ENCODE measurements at places on chromosomes 16 and 17.

- no peak for DNase-seq
These were observed 75.6 kb upstream of the PLCG2 start for GRCh38 chr16:81703177-81704155.

- DNase-seq, result peak; percentile 90
These were observed 41.5 kb downstream of the LDHD start for GRCh38 chr16:75074920-75075687.

GRCh38 chr16:74846714-74847113 is 72.1 kb upstream of the FA2H start:
- no peak for DNase-seq

- no peak for DNase-seq
These were observed 147.5 kb downstream of the CDH11 start for GRCh38 chr16:64974381-64974780.

GRCh38 chr17:38727736-38728135 is 2.4 kb upstream of the CISD3 start:
- DNase-seq, result peak; percentile 62

DNA sequence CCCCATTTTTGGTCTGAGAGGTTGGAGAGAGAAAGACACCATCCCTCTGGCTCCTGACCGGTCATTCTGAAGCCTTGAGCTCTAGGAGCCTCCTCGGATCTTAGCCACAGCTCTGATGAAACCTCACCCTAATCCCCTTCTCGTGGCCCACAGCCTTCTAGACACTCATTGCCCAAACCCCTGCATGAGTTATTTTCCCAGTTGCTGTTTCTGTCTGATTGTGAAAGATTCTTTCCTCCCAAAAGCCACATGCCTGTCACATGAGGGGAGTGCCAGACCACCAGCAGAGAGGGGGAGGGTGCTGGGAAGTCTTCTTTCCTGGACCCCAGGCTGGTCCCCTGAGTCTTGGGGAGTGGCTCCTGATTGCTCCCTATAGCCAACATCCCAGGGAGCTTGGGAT is 17.6 kb upstream of the ABR start:
- no peak for DNase-seq

DNA sequence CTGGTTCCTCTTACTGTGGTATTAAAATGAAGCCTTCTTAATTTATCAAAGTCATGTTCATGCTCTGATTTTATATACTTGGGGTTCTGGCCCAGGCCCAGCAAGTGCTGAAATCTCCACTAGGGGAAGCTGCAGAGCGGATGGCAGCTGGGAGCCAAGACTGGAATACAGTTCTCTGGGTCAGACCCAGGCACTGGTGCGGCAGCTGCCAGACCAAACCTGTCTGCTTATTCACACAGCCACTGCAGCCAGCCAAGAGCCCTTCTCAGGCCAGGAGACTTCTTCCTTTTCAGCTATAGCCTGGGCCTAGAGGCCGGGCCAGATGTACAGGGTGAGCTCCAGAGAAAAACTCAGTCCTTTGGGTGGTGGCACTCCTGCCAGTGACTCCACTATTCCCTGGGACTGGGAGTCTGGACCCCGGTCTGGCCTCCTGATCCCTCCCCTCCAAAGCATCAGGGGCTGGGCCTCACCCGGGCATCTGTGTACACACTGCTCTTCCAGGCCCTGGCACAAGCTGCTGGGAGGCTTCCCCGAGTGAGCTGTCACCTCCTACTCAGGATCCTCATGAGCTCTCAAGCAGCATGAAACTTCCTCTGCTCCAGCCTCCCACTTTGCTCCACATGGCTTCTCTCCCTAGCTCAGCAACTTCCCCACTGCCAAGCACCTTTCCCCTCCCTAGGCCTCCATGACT is 24.4 kb downstream of the ATP6V0D1 start:
- DNase-seq, result no peak

DNA sequence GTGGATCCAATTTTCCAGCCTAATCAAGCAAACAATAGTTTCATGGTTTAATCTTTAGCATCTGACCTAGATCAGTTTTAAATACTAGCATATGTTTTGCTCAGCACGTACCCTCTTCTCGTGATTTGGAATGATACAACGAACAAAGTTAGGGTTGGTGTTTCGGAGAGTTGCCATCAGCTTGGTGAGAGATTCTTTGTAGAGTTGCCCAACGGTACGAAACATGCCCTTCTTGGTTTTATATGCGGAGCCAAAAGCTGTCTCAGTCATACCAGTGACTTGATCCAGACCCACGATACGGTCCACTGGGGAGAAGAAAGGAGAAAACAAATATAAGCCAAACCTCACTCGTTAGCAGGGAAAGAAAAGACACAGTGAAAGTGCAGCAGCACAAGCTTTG is 85.3 kb downstream of the NDEL1 start:
- no peak for DNase-seq

- DNase-seq, result peak; percentile 45
These were observed 268.8 kb downstream of the SEC14L1 start for GRCh38 chr17:77409282-77410161.

- no peak for DNase-seq
These were observed 24.0 kb downstream of the USP31 start for GRCh38 chr16:23125277-23125676.

DNA sequence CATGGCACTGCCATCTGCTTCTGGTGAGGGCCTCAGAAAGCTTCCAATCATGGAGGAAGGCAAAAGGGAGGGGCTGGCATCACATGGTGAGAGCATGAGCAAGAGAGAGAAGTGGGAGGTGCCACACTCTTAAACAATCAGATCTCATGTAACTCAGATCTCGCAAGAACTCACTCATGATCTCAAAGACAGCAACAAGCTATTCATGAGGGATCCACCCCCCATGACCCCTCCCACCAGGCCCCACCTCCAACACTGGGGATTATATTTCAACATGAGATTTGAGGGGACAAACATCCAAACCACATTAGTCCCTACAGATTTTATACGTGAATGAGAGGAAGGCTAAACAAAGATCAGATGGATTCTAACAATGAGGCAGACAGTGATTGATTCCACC is 8.9 kb upstream of the TMEM132E start:
- no peak for DNase-seq

- no peak for DNase-seq
These were observed 18.4 kb upstream of the EXOC7 start for GRCh38 chr17:76121932-76122430.

DNA sequence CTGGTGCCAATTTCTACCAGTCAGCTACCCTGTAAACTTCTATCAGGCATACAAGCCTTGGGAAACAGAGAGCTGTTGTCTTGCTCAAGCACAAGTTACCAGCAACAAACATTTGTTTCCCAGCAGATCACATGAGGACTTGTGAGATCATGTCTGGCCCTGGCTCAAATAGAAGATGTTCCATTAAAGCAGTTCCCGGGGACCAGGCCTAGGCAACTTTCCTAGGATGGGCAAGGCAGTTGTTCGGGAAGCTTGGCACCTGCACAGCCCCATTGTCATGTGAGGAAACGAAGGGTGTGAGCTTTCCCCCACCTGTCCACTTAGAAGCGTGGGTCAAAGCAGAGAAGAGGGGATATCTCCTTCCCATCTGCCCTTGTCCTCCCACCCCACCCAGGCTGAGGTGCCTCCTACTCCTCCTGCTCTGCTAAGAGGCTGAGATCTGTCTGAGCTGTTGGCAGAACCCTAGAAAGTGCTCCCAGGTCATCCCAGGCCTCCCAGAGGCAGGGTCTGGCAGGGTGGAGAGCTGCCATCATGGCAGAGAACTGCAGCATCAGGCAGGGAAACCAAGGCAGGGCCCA is 11.2 kb upstream of the SLC47A2 start:
- DNase-seq, result no peak

DNA sequence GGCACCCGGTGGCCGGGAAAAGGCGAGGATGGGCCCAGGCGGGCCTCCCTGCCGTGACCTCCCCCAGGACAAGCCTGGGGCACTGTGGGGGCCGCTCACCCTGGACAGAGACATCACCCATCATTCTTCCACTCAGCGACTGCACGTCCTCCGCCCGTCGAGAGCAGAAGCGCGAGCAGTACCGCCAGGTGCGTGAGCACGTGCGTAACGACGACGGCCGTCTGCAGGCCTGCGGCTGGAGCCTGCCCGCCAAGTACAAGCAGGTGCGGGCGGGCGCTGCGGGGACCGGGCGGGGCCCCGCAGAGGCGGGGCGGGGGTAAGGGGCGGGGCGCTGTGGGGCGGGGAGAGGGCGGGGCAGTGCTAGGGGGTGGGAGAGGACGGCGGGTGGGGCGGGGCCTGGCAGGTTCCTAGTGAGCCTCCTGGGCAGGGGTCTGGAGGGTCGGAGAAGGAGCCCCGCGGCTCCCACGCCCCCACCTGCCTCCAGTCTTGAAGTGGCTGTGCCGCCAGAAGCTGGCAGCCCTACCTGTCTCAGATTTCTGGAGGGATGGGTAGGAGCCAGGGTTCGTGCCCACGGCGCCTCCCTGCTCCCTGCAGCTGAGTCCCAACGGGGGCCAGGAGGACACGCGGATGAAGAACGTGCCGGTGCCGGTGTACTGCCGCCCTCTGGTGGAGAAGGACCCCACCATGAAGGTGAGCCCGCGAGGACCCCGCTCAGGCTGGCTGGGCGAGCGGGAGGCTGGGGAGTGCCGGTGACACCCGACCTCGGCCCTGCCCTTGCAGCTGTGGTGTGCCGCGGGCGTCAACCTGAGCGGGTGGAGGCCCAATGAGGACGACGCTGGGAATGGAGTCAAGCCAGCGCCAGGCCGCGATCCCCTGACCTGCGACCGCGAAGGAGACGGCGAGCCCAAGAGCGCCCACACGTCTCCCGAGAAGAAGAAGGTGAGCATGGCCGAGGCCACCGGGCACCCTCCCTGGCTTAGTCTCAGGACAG is 7.5 kb downstream of the NME3 start:
- DNase-seq, result no peak

GRCh38 chr17:44266402-44267164 is 1.4 kb downstream of the SLC4A1 start:
- DNase-seq, result no peak

DNA sequence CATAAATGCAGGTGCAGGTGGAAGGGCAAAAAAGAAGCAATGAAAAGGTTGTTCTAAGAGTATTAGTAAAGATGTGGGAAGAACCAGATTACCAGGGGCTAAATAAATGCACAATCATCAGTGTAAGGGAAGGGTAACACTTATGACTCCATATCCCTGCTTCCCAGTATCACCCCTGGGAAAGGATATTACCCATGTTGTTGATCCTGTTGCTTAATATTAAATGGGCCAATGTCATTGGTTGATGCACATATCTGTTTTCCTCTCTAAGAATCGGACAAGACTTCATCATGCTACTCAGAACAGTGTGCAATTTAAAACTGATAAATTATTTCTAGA is 34.7 kb upstream of the ABCA6 start:
- no peak for DNase-seq

GRCh38 chr17:57530508-57530907 is 214.6 kb downstream of the CCDC182 start:
- DNase-seq, result no peak

- no peak for DNase-seq
These were observed 134.4 kb downstream of the ZFHX3 start for GRCh38 chr16:72913551-72913950.

DNA sequence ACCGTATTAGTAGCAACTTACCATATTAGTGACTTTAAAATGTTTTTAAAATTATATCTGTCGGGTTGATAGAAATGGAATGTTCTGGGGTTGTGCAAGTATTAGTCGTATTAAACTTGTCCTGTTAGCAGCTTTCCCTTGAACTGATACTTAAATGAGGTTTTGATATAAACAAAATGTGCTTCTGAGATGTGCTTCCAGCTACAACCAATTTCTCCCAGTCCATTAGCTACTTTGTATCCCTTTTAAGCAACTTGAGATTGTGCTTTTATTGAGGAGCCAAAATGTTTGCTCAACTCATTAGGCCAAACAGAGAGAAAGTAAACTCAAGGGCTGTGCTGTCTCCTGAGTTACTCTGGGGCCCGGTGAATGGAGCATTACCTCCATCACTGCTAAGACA is 255.0 kb upstream of the RBFOX1 start:
- no peak for DNase-seq

DNA sequence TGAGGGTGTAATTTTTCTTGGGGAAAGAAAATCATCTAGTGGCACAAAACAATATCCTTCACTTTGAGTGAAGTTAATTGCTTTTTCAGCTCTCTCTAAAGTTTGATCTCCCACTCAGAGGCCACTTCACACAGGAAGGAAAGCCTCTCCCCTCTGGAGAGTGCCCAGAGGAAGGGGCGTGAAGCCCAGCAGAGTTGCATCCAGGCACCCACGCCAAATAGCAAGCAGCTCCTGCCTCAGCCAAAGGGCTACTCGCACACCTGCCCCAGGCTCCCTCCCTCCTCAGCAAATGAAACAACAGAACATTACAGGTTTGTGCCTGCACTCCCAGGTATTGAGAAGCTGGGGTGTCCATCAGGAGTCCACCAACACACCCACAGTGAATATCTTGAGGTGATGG is 183.0 kb upstream of the RPL38 start:
- no peak for DNase-seq

DNA sequence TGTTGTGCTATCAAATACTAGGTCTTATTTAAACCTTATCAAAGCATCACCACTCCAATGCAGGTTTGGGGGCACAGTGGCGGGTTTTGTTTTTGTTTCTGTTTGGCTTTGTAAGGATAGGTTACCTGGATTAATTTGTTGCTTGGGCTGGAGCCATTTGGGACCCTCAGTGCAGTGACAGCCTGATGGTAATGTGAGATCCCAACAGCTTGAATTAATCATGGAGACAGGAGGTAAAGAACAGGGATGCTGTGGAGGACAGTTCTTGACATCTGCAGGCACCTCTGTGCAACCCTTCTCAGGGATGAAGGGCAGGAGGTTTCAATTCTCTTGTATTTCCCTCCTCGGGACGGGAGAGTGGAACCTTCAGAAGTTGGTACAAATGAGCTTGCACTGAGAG is 40.5 kb downstream of the SHISA9 start:
- DNase-seq, result no peak

DNA sequence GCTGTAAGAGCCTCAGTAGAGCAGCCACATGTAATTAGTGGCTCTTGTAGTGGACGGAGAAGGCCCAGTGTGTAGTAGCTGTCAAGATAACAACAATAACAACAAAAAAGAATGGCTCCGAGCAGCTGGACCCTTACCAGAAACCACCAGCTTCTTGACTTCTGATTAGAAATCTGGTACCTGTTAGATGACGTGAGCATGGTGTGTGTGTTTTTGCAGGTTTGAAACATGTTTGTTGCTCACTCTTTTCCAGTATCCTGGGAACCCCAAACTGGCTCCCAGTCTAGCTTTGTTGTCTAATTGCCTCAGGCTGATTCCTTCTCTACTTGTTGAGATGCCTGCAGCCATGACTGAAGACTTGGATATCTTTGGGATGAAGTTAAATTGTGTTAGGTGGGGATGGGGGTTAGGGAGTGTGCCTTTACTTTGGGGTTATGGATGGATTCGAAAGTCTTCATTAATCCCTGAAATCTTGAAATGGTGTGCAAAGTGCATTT is 21.0 kb downstream of the IGF2BP1 start:
- no peak for DNase-seq

GRCh38 chr16:30120340-30121105 is 2.5 kb downstream of the MAPK3 start:
- DNase-seq, result no peak

- no peak for DNase-seq
These were observed 216.5 kb downstream of the TMEM114 start for GRCh38 chr16:8373676-8374431.

DNA sequence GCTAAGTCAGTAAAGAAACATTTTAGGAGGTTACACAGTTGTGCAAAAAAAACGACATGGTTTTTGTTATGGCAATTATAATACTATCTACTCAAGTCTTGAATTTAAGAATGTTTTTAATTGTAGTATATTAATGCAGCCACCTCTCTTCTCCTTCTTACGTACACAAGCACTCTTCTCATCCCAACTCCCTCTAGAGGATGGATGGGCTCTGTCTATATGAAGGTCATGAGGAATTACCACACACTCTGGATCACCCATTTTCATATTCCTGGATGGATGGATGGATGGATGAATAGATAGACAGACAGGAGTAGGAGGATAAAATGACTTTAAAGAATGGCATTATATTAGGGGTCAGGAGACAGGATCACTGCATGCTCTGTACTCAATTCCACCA is 120.0 kb downstream of the PHKB start:
- no peak for DNase-seq
